ENCODE measurements at places on chromosomes 3 and 15. TPM values are rescaled to one million over a fixed set of nuclear protein-coding genes. Genes with fewer than 3 reads are reported as not detected.

- DNase-seq, result no peak
These were observed 67.7 kb upstream of the ROPN1 start for GRCh38 chr3:124059580-124059979.

The PLEKHO2 gene
- total RNA-seq, result 11.0 TPM

- DNase-seq, result no peak
These were observed 61.6 kb upstream of the RYK start for GRCh38 chr3:134312072-134312872.

- DNase-seq, result no peak
These were observed 4.2 kb downstream of the HMCES start for GRCh38 chr3:129282727-129283327.

DNA sequence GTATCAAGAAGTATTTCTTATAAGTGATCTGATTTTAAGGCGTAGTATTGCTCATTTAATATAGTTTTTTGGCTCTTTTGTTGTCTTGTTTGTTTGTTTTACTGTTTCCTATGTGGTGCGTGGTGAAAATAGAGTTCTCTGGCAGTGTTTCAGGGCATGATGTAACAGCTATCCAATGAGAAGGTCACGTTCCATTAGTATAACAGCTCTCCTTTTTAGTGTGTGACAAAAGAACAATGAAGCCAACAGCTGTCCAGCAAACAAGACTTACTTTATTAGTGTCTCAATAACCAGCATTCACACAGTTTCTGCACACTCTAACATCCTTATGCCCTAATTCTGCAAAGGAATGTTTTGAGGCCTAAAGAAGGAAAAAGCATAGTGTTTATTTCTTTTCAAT lies 127.9 kb downstream of the SLC25A26 start:
- no peak for DNase-seq

The LRRC15 gene
- not detected for total RNA-seq
